ENCODE measurements at places on chromosomes 3 and 15.

DNA sequence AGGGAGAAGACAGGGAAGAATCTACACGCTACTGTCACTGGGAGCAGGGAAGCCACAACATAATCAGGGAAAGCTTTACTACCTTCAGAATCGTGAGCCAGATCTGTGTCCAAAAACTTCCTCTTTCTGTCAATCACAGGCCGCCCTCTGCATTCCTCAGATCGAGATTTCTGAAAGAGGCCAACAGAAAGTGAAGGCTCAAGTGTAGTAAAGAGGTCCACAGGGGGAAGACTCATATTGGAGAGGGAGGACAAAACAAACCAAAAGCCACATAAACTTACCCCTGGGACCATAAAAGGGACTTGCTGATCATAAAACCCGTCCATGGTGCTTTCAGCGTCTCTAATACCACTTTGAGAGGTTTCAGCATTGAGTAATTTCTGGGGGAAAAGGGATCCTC is 3.3 kb downstream of the ETV5 start:
- no peak for DNase-seq

DNA sequence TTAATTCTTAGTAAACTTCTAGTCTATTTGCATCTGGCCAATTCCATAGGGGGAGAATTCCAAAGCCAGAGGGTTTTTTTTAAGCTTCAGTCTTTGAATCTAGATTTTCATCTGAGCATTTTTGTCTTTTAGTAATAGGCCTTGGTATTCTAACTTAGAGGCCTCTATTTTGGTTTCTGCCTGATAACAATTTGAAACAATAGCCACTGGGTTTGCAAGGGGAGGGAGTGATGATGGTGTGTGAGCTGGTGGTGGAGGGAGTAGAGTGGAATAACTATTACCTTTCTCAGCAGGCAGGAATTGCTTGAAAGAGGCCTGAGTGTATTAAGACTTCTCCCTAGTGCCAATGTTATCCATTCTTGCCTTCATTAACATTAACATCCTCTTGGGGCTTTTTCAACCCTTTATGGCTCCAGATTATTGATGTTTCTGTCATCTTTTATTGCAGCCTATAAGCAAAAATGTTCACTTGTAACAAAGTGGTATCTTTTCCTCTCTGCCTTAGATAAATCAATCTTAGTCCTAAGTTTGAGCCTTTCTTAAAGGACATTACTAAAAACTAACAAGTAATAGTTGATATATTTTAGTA is 26.5 kb upstream of the TCF12 start:
- no peak for DNase-seq

GRCh38 chr3:54047568-54047967 is 74.8 kb upstream of the CACNA2D3 start:
- no peak for DNase-seq

DNA sequence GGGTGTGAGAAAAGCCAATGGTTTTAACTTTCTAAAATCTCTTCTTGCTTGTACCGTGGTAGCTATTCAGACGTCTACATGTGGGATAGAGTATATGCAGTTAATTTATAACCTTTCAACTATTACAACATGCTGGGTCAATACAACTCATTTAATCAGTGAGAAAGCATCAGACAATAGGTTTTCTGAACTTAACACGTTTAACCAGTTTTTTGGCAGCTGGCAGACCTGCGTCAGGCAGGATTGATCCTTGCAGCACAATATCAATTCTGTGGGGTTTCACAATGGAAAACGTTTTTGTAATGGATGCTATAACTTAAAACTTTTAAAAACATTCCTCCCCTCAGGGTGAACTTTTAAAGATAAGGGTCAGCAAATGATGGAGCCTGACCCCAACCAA is 6.5 kb downstream of the GNB5 start:
- no peak for DNase-seq

- DNase-seq, result no peak
Measured at GRCh38 chr15:84944311-84944710, 37.3 kb upstream of the PDE8A start.

- DNase-seq, result no peak
Measured at GRCh38 chr15:74171965-74172541, 1.5 kb upstream of the ISLR start.

DNA sequence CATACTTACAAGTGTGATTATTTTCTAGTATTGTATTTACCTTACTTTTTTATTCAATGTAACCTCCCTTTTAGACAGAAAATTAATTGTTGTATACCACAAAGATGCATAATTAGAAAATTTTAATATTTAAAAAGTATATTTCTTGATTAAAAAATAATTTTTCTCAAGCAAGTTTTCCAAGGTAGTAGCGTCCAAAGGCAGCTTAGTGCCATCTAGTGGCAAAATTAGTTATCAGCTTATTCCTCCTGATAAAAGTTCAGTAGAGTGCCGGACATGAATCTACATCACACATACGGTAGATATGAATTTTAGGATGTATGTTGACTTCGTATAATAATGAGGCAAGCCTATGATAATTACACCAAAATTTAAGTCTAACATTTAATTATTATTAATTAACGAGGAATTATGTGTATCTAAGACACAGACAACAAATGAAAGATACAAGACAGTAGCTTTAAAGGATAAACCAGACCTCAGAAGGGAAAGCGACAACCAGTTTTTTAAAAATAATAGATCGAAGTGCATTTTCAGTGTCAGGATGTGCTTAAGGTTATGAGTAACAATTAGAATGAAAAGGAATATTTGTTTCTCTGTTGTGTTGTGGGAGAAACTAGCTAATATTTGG is 405.9 kb downstream of the ROBO1 start:
- peak; percentile 71 for DNase-seq

- DNase-seq, result peak; percentile 15
Measured at GRCh38 chr15:63380151-63380807, 1.4 kb downstream of the CA12 start.

DNA sequence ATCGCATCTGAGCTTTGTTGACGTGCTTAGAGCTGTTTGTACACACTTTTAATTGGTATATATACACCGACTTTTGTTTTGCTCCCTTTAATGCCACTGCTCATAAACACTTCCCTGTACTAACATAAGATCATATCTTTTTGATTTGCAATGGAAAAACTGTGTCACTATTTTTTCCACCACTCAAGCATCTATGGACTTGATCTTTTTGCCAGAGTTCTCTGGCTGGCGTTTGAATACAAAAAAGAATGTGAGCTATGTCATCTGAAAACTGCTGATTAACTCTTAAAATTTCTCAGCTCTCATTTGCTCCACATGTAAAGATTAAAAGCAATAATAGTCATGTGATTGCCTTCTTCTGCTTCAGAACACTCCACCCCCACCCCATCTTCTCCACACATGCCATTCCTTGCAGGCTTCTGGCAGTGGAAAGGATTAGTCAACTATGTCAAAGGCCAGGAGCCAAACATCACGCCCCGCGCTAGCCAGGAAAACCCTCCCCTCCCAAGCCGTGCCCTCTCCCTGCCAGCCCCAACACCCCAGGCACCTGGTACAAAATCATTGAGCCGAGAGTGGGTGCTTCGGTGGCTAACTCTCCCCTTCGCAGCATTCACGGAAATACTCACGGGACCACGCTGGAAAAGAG is 123.4 kb upstream of the MEF2A start:
- peak; percentile 86 for DNase-seq

DNA sequence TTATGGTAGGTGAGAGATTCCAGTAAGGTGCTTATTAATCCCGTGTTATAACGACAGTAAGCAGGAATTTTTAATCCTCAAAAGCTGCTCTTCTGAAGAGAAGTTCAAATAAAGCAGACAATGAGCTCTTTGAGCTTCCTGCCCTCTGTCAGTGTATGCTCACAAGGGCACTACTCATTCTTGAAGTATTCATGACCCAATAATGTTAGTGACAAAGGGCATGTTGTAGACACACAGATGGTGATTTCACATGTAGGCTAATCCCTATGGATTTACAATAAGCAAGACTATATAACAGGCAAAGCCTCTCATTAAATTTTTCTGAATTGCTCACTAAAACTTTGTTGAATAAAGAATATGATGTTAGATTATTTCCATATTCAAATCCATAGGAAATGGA is 578.6 kb downstream of the RSL24D1 start:
- DNase-seq, result no peak

DNA sequence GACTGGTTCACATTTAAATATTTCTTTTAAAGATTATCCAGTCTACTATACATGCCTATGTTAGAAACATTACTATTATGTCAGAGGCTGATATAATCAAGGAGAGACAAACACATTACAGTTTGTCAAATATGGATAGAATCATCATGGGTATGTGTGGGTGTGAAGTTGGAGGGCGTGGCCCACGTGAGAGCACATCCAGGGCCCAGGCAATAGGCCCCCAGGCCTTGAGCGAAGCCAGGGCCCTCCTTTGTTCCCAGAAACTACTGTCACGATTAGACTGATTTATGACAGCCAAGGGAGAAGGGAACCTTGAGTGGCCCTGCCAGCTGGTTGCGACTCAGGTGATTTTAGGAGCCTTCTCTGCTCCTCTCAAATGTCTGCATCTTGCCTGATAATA is 26.9 kb upstream of the LDHAL6B start:
- no peak for DNase-seq

DNA sequence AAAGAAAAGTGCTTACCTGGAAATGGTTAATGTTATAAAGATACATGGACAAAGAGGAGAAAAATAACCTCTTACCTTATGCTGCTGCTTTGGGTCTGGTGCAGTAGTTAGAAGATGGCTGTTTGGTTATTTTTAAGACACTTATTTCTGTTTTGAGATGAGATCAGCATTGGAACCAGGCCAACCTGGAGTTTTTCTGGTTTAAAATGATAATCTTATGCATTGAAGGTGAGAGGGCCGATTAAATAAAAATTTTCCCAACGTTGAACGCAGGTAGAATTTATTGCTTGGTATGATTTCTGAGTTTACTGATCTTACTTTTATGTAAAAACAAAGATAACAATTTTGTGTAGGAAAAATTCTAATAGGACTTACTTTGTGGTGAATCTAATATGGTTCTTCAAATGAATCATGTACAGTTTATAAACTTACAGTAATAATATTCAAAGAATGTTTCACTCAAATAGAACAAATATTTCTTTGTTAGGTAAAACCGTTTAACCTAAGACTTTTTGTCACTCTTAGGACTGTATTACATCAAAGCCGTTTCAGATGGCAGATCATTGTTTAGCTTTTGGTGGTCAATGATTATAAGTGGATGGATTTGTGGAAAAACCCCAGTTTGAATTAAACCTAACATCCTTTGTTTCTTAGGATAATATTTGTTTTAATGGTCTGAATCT is 14.9 kb downstream of the UBE2E2 start:
- DNase-seq, result peak; percentile 42

GRCh38 chr15:86959254-86959653 is 879.6 kb downstream of the AGBL1 start:
- no peak for DNase-seq

- DNase-seq, result no peak
Measured at GRCh38 chr15:37246065-37246464, 145.7 kb upstream of the MEIS2 start.

DNA sequence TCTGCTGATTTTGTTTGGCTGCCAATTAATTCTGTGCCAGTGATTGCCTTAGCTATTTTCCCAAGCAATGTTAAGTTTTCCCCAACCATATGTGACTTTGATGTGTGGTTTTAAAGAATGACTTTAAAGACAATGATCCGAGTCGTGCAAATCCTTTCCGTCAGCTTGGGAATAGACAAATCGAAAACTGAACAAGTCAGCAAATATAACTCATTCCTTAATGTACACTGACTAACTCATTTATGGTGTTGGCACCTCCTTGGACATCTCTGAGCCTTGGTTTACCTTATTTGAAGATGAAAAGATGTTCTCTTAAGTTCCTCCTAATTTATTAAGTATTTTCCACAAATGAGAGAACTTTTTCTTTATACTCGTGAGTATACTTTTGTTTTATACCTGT is 249.4 kb upstream of the SLCO3A1 start:
- no peak for DNase-seq

DNA sequence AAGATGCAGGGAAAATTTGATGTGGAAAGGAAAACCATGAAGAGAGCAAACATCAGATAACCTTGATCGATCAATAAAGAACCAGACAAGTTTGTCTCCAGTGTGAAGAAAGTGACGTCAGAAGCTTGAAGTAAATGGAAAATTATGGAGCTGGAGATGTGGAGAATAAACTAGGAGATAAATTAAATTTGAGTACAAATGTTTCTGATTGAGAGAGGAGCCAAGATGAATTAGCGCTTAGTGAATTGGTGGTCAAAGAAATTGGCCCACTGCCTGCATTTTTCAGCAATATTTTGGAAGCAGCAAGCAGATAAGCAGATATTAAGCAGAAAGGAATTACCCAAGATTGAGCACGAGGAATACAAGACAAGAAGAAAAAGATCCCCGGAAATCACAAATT is 567.3 kb upstream of the ZNF385D start:
- DNase-seq, result no peak

GRCh38 chr15:25728816-25729215 is 134.3 kb downstream of the ATP10A start:
- no peak for DNase-seq

GRCh38 chr3:152060701-152061100 is 187.3 kb downstream of the SUCNR1 start:
- peak; percentile 14 for DNase-seq

DNA sequence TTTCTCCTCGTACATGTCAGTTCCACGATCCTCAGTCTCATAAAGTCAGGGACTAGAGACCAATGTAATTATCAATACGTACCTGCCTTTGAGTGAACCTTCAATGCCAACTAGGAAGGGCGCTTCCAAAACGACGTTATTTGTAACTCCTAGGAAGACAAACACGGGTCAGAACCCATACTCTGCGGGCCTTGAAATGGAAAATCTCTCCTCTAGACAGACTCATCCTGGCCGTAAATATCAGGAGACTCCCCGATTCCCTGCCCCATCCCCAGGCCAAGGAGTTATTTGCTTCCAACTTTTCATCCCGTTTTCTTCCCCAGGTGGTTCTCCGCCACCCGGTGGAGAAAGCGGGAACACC is 578 bp downstream of the OIP5 start:
- DNase-seq, result peak; percentile 66

GRCh38 chr3:120148187-120148949 is 54.1 kb upstream of the GSK3B start:
- no peak for DNase-seq

DNA sequence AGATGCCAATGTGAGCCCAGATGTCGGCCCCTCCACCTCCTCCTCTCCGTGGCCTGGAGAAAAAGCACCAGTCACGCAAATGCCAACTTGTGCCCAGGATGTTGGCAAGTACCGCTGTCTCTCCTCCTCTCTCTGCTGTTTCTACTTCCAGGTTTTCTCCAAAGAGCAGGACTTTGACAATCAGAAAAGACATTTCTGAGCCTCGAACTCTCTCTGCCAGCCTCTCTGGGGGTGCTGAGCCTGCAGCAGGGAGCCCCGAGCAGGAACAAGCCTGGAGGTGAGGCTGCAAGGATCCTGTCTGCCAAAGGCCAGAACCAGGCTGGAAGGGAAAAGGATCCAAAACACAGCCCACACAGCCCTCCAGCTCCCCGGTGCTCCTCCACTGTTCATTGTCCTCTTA is 89.7 kb downstream of the SEC22A start:
- DNase-seq, result no peak

All from astrocyte of the spinal cord (primary cell).